ENCODE measurements at places on chromosomes 3 and 15.
A peak's percentile ranks its signal among the peaks of the same experiment; 100 is the strongest.

- no peak for DNase-seq
Measured at GRCh38 chr3:166836836-166837235, 543.3 kb downstream of the ZBBX start.

DNA sequence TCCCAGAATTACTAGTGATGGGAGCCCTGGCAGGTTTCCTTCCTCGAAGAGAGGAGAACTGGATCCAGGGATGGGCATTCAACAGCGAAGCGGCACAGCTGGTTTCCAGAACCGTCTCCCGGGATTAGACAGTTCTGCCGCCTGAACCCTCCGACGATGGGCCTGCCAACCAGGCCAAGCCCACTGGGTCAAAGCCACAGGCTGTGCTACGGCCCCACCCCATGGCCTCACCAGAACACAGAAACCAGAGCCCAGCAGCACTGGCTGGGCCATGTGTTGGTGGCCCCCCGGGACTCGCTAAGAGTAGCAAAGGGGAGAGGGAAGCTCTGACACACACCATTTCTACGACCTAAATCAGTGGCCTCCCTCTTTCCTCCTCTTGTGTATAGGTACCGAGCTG is 2.2 kb downstream of the C15orf62 start:
- no peak for DNase-seq

DNA sequence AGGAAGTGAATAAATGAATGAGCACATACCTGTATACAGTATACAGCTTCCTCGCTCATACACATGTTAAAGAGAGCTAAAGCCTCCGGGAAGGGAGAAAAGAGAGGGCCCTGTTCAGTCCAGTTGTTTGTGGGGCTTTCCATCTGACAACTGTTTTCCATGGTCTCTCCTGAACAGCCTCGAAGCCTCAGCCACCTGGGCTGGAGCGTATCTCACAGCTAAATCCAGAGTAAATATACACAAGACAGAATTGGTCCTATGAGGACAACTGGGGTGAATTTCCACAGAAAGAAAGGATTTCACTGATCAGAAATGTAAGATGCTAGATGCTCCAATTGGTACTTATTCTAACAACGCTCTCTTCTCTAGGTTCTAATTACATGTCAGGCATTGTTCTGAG is 103.5 kb downstream of the LIPC start:
- DNase-seq = no peak

DNA sequence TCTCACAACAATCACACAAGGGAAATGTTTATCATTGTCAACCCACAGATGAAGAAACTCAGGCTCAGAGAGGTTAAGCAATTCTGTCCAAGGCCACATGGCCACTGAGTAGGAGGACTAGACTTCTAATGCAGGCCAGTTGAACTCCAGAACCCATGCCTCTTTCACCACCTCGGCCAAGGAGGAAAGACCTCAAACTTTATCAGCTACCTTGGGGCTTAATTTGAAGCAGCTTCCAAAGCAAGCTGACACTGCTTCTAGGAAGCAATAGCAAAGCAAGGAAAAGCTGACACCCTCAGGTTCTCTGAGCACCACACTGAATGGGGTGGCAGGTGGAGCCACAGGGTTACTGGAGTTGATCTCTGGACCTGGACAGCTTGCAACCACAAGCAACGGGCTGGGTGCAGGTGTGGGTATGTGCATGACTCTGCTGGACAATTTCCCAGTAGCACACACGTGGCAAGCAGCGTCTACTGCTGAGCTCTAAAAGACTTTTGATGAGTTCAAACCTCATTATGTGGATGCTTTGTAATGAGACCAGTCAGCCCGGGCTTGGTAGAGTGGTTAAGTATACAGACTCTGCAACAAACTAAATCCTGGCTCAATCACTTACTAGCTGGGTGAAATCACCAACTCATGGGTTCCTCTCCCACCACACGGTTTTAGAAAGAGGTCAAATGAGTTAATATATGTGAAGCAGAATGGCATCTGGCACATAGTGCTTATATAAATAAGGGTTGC is 23.1 kb downstream of the CCNL1 start:
- DNase-seq = no peak

DNA sequence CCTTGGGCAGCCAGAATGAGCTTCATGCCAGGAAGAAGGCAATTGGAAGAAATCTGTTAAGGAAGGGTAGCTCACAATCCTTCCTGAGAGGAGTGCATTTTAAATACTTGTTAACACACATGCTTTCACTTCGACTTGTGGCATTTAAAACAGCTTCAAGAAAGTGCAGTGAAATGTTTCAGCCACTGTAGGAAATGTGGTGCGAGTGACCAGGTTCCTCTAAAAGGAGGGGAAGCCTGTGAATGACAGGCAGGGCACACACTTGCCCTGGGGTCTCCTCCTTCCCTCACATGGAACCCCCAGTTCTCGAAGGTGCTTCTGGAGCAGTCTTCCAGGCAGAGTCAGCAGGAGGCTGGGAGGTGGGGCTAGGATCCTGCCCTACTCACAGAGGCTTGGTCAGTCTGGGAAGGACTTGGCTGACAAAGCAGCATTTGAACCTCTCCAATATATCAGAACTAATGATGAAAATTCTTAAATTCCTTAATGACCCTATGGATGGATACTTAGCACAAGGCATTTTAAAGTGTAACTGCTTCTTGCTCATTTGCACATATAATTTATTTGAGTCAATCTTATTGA is 358.6 kb downstream of the CHST2 start:
- DNase-seq = no peak

- no peak for DNase-seq
Measured at GRCh38 chr3:127978636-127979035, 63.6 kb downstream of the KBTBD12 start.

GRCh38 chr3:172659246-172660002 is 51.4 kb downstream of the NCEH1 start:
- DNase-seq = no peak

DNA sequence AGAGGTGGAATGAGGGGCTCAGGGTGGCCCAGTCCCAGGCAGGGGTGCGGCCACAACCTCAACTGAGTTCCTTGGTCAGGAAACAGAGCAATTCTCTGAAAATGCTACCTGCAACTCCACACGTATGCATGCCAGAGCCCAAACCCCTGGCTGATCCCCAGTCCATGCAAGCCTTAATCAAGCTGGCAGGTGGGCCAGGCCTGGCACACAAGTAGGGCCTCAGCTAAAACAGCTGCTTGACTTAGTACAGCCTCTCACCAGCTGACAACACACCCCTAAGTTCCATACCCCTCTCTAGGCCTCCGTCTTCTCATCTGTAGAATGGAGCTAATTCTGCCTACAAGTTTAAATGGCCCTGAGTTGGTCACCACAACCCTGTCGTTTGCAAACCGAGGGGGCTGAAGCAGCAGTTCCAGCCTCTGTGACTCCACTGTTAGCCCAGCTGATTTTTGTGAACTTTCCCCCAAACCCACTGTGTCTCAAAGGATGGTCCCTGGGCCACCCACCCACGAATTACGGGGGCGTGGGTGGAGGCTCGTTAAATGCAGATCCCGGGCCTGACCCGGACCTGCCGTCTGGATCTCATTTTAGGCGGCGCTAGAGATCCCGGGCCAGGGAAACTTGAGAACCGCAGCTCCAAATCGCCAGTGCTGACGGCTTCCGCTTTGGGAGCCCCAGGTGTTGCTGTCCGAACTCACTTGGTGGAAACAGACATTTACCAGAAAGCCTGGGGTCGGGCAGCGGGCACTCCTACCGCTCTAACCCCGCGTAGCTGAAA is 927 bp downstream of the CHDH start:
- no peak for DNase-seq

DNA sequence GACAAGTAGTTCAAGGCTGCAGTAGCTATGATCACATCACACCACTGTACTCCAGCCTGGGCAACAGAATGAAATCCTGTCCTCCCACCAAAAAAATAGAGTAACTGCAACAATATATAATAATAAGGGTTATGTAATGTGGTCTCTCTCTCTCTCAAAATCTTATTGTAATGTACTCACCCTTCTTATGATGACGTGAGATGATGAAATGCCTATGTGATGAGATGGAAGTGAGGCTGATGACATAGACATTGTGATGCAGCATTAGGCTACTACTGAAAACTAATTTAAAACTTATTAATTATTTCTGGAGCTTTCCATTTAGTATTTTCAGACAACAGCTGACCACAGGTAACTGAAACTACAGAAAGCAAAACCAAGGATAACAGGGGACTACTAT is 27.4 kb downstream of the TASOR start:
- DNase-seq = no peak

DNA sequence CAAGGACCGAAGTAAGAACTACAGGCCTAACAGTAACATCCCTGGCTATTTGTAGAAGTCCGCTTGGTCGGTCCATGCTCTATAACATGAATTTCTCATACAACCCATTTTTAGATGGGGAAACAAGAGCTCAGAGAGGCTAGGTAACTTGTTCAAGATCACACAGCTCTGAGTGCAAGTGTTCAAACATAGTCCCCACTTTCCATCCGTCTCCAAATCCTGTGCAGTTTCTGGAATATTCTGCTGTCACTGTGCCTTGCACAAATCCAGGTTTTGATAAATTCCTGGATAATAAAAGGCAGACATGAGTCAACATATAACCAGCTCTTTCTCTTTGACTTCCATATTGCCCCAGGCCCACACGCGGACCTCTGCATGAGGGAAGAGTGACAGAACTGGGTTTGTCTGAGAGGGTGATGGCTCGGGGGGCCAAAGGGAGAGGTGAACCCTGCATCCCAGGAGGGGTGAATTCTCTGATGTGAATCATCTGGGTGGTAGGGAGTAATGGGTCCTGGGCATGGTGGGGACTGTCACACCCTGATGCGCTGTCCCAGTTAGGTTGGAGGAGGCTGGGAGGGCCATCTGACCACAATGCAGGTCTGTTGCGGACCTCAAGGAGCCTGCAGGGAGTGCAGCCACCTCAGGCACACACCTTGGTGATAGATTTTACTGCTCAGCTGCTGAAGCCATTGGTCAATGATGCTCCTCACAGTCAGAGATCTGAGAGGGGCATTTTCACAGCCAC is 162.2 kb downstream of the SMAD6 start:
- no peak for DNase-seq

- DNase-seq = no peak
Measured at GRCh38 chr3:63961891-63962290, 49.7 kb upstream of the SCAANT1 start.

DNA sequence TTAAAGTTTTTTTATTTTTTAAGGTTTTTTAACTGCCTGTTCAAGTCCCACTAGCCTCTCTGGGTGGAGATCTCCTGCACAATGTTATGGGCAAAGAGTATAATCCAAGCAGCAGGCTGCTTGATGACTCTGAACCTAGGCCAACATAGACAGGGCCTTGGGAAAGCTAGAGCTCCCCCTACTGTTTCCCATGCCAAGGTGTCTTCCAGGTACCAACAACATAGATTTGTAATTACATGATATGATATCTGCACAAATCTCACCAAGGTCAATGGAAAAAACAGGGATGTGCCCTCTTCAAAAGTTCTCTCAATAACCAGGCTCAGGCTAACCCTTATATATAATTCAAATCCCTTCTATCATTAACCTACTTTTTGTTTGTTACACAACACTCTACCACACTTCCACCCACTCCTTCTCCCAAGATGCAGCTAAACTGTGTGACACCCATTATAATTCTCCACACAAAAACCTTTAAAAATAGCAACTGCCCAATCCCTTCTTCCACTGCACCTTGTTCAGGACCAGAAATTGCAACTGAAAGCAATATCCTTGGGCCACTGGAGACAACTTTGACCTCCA is 43.8 kb downstream of the RBM15B start:
- peak; percentile 21 for DNase-seq

- DNase-seq = no peak
Measured at GRCh38 chr3:50112462-50112861, 23.7 kb downstream of the RBM5 start.

DNA sequence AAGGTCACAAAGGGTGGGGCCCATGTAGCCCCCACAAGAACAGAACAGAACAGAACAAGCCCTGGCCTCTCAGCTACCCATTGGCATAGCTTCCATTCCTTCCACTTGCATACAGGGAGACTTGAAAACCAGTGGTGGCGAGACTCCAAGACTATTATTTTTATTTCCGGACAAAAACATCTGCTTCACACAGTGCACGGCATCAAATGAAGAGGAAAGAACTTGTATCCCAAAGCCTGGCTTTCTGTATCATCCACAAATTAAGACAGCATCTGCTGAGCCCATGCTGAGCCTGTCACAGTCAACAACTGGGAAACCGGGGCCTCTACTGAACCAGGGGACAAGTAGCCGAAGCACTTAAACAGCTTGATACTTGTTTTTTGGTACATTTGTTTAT is 56.0 kb downstream of the CLEC3B start:
- DNase-seq = no peak

DNA sequence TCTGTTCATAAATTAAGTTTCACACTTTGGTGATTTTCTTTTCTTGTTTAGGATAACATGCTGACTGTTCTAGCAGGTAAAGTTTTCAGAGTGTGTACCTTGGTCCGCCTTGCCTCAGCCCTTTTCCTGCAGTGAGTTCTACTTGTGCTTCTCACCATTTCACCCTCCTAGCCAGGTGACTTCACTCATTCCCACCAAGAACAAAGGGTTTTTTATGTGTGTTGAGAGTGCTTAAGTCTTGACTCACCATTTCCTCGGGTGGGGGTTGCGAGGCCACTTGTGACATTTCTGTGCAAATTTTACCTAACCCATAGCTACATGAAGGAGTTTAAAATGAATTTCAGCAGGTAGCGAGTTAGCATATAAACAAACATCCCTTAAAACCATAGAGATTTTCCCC is 81.4 kb downstream of the C3orf38 start:
- DNase-seq = no peak

GRCh38 chr3:195209847-195210265 is 61.1 kb downstream of the XXYLT1 start:
- DNase-seq = no peak

GRCh38 chr3:33075995-33076394 is 21.0 kb downstream of the GLB1 start:
- DNase-seq = no peak

DNA sequence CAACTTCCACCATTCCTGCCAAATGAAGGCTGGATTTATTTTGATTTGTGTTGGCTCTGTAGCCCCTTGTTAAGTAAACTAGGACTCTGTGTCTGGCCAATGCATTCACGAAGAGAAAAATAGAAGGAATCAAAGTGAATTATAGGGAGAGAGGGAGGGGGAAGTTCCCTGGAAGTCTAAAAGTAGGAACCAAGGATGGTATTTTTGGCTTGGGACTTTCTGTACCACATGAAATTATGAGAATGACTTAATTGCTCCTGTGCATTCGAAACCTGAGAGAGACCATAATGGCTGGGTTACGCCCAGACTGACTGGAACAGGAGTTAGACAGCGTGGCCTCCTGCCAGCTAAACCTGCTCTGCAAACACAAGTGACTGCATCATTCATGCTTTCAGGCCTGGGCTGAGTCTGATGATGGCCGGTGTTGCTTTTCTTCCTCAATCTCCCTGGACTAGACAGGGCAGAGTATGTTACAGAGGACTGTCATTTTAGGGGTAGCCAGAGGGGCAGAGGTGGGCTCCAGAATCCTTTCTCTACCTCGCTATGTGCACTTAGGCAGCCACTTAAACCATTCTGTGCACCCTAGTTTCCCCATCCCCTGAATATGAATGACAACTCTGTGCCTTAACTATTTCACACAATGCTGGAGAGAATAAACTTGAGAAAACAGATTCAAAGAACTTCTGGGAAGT is 58.9 kb downstream of the MYO1E start:
- no peak for DNase-seq
